ENCODE measurements at places on chromosomes 1 and 21.

GRCh38 chr1:80154176-80154575 is 1147.6 kb upstream of the ADGRL4 start:
- DNase-seq: no peak

DNA sequence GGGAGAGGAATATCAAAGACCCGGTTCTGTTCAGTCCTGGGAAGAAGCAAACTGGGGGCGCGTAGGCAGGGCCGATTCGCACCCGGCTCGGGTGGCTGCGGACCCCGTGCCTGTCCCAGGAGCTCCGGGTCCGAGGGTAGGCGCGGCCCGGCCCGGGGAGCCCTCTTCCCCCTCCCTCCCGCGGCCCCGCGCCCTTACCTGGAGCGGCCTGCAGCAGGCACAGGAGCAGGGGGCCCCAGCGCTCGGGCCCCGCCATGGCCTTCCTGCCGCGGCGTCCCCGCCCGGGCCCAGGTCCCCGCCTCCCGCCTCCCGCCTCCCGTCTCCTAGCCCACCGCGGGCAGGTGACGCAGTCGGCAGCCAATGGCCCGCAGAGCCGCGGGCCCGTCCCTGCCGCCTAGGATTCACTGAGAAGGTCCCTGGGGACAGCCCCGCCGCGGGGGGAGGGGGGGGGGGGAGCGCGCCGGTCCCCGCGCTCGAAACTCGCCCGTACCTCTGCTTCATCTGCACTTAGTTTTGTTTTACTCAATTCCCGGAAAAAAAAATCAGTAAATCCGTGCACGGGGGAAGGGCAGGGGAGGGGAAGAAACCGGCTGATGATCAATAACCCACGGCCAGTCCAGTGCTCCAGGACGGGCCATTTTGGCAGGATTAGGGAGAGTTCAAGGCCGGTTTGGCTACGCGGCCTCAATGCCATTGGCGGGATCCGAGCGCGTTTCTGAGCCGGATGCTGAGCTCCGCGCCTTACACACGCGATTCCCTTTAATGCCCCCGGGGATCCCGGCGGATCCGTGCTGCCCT is at the start of gene IFNLR1:
Gene IFNLR1 (minus strand): TSS at position 297 of the 798 bp plus-strand sequence. CDS start 41 bp downstream, at position 256.
- DNase-seq: peak; percentile 90

GRCh38 chr1:61226791-61227567 is 144.6 kb downstream of the NFIA start:
- no peak for DNase-seq

GRCh38 chr1:167627615-167627864 is 2.5 kb upstream of the RCSD1 start:
- peak; percentile 50 for DNase-seq

GRCh38 chr1:169779970-169780369 is 14.7 kb downstream of the METTL18 start:
- DNase-seq: no peak

DNA sequence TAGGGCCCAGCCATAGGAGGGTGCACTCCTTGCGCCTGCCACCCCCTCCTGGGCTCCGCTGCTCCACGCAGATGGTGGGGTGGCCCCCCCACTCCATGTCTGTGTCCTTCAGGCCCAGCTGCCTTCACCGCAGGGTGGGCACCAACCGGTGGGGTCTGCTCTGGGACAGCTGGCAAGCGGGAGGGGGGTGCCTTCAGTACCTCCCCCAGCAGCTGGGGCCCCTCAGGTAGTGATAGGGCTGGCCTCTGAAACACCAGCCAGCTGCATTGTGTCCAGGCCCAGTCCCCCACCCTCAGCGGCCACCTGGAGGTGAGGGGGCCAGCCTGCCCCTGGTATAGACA is 360 bp downstream of the GJC2 start:
- DNase-seq: no peak

DNA sequence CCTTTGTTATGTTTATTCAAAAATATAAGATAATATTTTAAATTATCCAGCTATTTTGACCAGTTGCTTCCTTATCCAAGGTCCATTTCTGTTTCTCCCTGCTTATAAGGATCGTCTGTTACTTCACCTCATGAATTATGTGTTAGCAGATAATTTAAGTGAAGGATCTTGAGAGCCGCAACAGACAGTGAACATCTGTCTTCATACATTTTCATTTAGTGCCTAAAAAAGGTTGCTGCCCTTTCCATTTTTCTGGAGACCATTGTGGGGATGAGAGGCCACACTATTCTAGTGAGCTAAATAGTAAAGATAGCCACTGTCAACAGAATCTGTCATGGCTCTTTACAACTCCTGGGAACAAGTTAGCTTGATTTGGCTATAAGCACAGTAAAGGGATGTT is 154.0 kb downstream of the CLEC20A start:
- DNase-seq: no peak

DNA sequence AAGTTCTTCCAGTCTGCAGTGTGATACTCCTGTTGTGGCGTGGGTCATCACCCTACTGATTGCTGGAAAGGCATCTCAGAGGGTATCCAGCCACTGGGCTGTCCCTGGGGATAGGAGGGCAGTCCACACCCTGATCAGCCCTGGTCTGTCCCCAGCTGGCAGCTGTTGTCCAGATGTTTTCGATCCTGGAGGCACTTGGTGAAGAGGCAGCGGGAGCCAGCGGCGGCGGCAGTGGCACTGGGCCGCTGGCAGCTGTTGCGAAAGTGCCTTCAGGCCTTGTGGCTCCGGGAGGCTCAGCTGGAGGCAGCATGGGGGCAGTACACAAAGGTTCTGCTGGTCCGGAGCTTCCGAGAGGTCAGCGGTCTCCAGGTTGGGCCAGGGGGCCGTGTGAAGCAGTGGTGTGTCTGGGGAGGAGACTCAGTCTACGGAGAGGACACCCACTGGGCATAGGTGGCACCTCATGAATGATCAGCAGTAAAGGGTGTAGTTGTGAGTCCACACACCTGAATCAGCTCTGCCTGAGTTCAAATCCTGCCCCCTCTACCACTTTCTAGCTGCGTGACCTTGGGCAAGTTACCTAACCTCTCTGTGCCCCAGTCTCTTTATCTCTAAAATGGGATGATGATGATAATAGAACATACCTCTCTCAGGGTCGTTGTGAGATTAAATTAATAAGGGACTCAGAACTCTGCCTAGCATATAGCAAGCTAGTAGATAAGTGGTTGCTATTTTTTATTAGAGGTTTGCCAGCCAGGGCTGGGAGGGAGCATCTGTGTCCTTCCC is 6.1 kb downstream of the C1orf167 start:
- DNase-seq: no peak

GRCh38 chr1:161499099-161500039 is 5.9 kb upstream of the FCGR2A start:
- no peak for DNase-seq

- DNase-seq: no peak
Observed at GRCh38 chr1:160431571-160431970, 31.2 kb downstream of the VANGL2 start.

DNA sequence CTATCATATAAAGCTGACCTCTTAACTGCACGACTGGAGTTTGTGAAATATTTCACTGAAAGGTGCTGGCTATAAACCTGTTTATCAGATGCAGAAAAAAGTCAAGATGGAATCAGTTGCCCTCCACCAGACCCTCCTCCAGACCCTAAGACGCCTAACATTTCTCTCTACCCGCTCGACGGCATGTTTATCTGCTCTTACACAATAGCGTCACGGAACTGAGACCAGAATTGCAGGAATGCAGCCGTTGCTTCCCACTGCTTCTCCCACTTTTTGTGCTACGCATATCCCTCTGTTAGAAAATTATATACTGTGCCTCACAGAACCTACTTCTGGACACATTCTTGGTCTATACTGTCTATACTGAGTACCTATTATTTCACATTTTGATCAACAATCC is 28.2 kb upstream of the FAM131C start:
- no peak for DNase-seq

DNA sequence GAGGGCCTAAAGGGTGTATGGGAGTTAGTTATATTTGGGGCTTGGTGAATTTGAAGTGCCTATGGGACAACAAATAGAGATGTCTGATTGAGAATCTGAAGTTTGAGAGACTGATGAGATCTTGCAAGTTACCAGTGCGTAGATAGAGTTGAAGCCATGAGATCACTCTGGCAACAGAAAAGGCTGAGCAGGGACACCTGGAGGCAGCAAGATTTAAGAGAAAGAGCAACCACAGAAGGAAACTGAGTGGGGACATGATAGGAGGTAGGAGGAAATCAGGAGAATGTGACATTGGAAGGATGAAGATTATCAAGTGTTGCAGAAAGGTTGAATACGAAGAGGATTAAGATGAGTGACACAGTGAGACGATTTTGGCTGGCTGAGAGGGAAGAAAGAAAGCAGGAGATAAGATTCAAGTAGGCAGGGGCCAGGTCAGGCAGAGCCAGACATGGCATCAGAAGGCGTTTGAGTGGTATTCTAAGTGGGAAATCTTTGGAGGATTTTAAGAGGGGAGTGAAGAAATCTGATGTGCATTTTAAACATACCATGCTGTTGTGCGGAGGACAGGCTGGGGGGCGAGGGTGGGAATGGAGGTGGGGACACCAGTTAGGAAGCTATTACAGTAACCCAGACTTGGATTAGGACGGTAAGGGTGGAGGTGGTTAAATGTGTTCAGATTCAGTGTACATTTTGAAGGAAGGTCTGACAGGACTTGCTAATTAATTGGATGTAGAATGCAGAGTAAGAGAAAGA is 3.0 kb upstream of the MPL start:
- no peak for DNase-seq

DNA sequence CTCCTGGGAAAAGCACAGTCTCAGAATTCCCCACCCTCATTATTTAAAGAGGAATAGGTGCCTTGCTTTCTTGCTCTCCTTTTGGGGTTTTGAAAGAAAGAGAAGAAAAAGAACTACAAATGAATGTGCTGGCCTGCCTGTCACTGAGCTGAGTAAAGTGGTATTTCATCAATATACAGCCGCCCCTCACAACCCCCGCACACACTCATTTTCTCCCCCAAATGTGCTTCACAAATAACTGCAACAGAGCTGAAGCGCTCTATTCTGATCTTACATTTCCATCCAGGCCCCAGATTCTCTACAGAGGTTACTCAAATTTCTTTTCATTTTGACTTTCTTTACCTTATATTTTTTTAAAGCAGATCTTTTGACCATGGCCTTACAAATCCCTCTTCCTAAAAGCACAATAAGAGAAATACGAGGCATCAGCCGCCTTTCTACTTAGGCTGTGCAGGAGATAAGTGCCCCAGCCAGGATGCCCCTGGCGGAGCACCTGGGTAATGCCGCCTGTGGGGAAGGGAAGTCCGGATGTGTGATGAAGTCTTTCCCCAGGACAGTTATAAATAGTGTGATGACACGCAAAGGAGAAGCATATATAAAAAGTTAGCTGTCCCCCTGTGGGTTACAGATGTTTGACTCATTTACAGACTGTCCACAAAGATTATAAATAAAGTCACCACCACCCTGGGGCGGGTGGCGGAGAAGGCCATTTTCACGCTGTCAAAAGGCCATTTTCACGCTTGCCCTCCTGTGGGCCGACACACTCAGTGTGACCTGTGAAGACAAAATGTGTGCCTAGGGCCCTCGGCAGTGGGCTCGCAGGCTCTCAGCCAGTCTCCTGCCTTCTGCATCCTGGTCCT is 6.5 kb downstream of the KCNN3 start:
- peak; percentile 68 for DNase-seq

Data from germinal center (tissue), 1 donor.